ENCODE measurements at places on chromosomes 12 and 14. TPM values are rescaled to one million over a fixed set of nuclear protein-coding genes. Genes with fewer than 3 reads are reported as not detected.
A peak's percentile ranks its signal among the peaks of the same experiment; 100 is the strongest.

DNA sequence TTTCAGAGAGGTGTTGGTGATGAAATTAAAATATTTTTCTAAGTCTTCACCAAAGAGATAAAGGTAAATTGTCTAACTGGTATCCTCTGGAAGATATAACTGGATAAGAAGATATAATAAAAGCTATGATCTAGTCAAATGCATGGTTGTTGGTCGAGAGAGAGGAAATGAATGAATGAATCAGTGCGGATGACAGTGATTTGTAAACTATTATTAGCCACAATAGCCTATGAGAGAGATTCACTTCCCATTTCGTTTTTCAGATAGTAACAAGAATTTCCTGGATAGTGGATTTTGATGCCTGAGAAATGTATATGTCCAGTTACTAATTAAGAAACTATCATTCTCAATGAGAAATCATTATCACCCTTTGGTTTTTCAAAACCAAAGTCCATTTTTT, 63.1 kb downstream of the HEATR5A start:
- H3K27ac ChIP-seq = no peak overlapping the region
- H3K4me1 ChIP-seq = peaks cover 11% of the 10 kb centered on the region
- H3K36me3 ChIP-seq = no peaks in the 10 kb centered on the region
- H3K27me3 ChIP-seq = no peaks in the 10 kb centered on the region
- no peak for DNase-seq

DNA sequence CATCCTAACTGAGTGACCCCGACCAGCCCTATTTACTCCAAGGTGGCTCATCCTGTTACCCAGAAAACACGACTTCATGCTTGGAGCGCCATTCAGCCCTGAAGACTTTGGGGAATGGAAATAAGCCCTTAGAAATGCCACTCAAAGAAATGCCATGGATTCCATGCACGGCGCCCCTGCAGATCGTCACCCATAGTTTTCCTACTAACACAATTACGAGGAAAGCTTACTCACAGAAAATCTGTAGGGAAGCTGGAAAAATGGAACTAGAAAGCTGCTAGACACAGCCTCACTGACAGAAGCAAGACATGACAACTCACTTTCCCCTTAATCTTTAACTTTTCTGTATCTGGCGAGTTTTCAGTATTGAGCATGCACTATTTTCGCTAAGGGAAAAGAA, 19.5 kb downstream of the NUAK1 start:
- H3K4me1 ChIP-seq = no peaks in the 10 kb centered on the region
- H3K27me3 ChIP-seq = no peaks in the 10 kb centered on the region
- H3K27ac ChIP-seq = no peak overlapping the region
- H3K36me3 ChIP-seq = no peaks in the 10 kb centered on the region

DNA sequence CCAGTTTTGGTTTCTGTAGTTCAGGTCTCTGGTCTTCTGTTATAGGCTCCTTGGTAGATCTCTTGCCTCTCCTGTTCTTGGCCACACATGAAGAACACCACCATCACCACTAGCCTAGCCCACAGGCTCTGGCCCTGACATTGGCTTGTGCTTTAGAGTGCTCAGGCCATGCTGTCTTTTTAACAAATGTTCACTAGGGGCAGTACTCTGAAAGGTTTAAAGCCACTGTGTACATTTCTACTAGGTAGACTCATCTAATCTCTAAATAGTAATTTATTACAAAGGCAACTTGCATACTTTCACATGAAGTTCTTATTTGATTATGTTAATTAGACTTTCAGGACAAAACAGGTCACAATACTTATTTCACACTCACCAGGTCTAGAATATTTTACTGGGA, 38.3 kb downstream of the PDE6H start:
- no peak overlapping the region for H3K4me3 ChIP-seq
- no peak for DNase-seq
- H3K4me1 ChIP-seq = no peaks in the 10 kb centered on the region
- H3K27me3 ChIP-seq = peaks cover 3% of the 10 kb centered on the region

DNA sequence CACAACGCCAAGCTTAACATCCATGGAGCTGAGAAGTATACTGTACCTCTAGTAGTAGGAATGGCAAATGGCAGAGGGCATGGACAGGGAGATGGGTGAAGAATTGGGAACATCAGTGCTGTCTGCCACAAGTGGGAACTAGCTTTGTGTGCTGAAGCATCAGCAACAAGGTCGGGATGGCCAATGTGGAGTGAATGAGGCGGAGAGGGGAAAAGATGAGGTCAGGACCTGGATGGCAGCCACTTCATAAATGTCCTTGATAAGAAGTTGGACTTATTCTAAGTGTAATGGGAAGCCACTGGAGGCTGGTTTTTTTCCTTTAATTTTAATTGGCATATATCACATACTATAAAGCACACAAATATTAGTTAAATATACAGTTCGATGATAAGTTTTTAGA, 21.9 kb upstream of the CLMN start:
- H3K4me1 ChIP-seq = no peaks in the 10 kb centered on the region
- H3K4me3 ChIP-seq = no peak overlapping the region
- H3K27ac ChIP-seq = no peak overlapping the region
- H3K36me3 ChIP-seq = no peaks in the 10 kb centered on the region

- H3K4me1 ChIP-seq = peaks cover 79% of the 10 kb centered on the region
- H3K27ac ChIP-seq = peak overlapping the region; percentile 66
- DNase-seq = no peak
- no peaks in the 10 kb centered on the region for H3K27me3 ChIP-seq
- no peak overlapping the region for H3K4me3 ChIP-seq
Observed at GRCh38 chr12:64680235-64680634, 69.9 kb downstream of the RASSF3 start.

- DNase-seq = no peak
- H3K36me3 ChIP-seq = no peaks in the 10 kb centered on the region
- H3K4me3 ChIP-seq = no peak overlapping the region
- H3K27me3 ChIP-seq = no peaks in the 10 kb centered on the region
- H3K4me1 ChIP-seq = peaks cover 16% of the 10 kb centered on the region
Observed at GRCh38 chr12:80087486-80088213, 11.7 kb upstream of the OTOGL start.

DNA sequence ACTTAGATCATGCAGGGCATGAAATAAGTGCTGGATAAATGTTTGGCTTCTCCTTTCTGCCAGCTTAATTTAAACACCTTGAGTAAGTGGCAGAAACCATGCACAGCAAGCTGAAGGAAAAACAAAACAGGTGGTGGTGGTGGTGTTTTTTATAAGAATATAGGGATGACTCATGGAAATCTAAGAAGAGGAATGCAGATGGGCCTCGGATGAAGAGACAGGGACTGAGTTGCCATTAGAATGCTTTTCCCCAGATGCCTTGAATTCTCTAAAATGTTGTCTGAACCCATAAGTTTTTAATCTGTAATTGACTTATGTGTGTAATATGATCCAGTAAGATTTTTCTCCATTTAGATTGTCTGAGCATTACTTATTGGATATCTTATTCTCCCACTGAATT, 93.1 kb upstream of the ZDHHC17 start:
- no peaks in the 10 kb centered on the region for H3K27me3 ChIP-seq
- no peaks in the 10 kb centered on the region for H3K36me3 ChIP-seq
- no peak overlapping the region for H3K27ac ChIP-seq
- H3K4me1 ChIP-seq = peaks cover 9% of the 10 kb centered on the region

- DNase-seq = no peak
- no peak overlapping the region for H3K27ac ChIP-seq
- H3K36me3 ChIP-seq = no peaks in the 10 kb centered on the region
- H3K4me1 ChIP-seq = no peaks in the 10 kb centered on the region
Observed at GRCh38 chr12:91988086-91988923, 157.3 kb downstream of the BTG1 start.

DNA sequence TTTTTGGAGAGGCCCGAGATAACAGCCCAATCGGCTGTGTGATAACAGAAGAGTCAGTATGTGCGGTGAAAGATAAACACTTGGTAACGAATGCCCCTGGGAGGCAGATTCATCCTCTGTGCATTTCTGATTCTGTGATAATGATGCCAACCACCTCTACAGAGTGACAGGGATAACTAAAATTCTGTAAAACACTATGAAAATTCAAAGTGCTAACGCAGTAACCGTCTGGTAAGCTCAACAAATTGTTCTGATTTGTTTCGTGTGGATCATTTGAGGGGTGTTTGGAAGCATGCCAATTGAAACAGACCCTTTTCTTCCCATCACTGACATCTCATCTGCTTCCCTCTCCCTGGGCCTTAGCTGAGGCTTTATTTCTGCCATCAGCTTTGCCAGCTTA, 76.3 kb downstream of the ESR2 start:
- no peak for DNase-seq
- peak overlapping the region; percentile 3 for H3K27ac ChIP-seq
- H3K36me3 ChIP-seq = peaks cover 51% of the 10 kb centered on the region
- H3K27me3 ChIP-seq = no peaks in the 10 kb centered on the region
- H3K4me3 ChIP-seq = no peak overlapping the region

DNA sequence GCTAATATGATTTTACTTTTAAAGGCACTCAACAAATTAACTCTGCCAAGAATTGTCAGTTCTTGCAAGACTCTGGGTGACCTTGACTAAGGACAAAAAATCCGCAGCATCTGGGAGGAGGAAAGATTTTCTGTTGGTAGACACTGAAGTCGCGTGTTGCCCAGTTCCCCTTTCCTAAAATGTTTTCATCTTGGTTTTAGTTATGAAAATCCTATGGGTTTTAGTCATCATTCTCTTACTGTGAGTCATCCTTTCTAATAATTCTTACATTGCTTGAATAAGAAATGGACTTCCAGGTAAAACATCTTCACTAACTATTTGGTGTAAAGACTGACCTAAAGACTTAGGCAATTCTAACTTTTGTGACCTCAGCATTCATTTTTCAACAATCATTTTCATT, 9.1 kb downstream of the GSG1 start:
- H3K4me1 ChIP-seq = peaks cover 38% of the 10 kb centered on the region
- no peak for DNase-seq
- no peak overlapping the region for H3K4me3 ChIP-seq
- H3K27ac ChIP-seq = no peak overlapping the region
- H3K27me3 ChIP-seq = no peaks in the 10 kb centered on the region

GRCh38 chr12:90977224-90977623, 22.2 kb upstream of the CCER1 start:
- H3K4me3 ChIP-seq = no peak overlapping the region
- no peaks in the 10 kb centered on the region for H3K27me3 ChIP-seq
- DNase-seq = no peak
- H3K36me3 ChIP-seq = no peaks in the 10 kb centered on the region

DNA sequence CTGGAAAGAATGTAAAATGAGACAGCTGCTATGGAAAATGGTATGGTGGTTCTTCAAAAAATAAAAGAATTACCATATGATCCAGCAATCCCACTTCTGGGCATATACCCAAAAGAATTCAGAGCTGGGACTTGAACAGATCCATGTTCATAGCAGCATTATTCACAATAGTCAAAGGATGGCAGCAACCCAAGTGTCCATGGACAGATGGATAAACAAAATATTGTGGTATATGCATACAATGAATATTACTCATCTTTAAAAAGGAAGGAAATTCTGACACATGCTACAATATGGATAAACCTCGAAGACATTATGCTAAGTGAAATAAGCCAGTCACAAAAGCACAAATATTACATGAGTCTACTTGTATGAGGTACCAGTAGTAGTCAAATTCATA, 9.1 kb downstream of the RAB2B start:
- H3K27me3 ChIP-seq = no peaks in the 10 kb centered on the region
- no peak overlapping the region for H3K27ac ChIP-seq
- no peaks in the 10 kb centered on the region for H3K4me1 ChIP-seq
- no peak overlapping the region for H3K4me3 ChIP-seq

GRCh38 chr12:75341873-75342272, 7.4 kb downstream of the GLIPR1L1 start:
- H3K36me3 ChIP-seq = no peaks in the 10 kb centered on the region
- no peaks in the 10 kb centered on the region for H3K27me3 ChIP-seq
- no peak overlapping the region for H3K27ac ChIP-seq
- H3K4me3 ChIP-seq = no peak overlapping the region
- H3K4me1 ChIP-seq = no peaks in the 10 kb centered on the region

GRCh38 chr14:72947366-72948160, 21.3 kb downstream of the DCAF4 start:
- H3K36me3 ChIP-seq = peaks cover 1% of the 10 kb centered on the region
- H3K4me1 ChIP-seq = no peaks in the 10 kb centered on the region
- H3K27me3 ChIP-seq = no peaks in the 10 kb centered on the region
- no peak overlapping the region for H3K4me3 ChIP-seq

GRCh38 chr12:9809866-9810265, 17.4 kb upstream of the KLRF1 start:
- H3K4me3 ChIP-seq = no peak overlapping the region
- H3K27ac ChIP-seq = no peak overlapping the region
- peaks cover 23% of the 10 kb centered on the region for H3K4me1 ChIP-seq
- no peak for DNase-seq
- H3K36me3 ChIP-seq = no peaks in the 10 kb centered on the region

- H3K4me3 ChIP-seq = no peak overlapping the region
- no peaks in the 10 kb centered on the region for H3K27me3 ChIP-seq
- DNase-seq = no peak
- H3K4me1 ChIP-seq = no peaks in the 10 kb centered on the region
- H3K27ac ChIP-seq = no peak overlapping the region
Observed at GRCh38 chr12:68139001-68139400, 20.5 kb downstream of the IFNG start.

DNA sequence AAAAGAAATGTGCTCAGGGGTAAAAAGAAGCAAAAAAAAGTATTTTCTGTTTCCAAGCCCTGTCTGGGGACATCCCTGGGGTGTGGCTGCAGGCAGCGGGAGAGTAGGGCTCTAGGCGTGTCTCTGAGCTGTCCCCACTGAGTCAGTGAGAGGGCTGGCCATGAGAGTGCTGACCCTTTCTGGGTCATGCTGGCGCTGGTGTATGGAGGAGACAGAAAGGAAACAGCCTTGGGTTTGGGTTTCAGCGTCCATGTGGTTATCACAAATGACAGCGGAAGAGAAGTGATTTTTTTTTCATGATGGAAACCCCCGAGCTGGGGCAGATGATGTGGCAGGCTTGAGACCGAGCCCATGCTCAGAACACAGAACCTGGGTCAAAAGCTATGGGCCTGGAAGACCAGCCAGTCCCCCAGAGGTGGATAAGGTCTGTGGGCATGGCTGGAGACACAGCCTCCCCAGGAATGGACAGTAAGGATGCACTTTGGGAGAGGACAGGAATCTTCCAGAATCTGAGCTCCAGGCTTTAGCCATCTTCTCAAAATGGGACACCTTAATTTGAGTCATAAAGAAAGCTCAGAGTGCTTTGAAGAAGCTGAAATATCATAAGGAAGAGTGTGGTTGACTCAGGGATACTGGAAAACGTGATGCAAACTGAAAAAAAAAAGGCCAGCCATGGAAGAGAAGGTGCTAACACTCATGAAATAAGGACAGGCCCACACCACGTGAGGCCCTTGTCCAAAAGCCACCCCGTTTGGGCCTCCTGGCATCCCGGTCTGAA, 36.2 kb downstream of the SYNE3 start:
- H3K27me3 ChIP-seq = no peaks in the 10 kb centered on the region
- H3K27ac ChIP-seq = peak overlapping the region; percentile 75
- H3K36me3 ChIP-seq = peaks cover 28% of the 10 kb centered on the region
- H3K4me1 ChIP-seq = peaks cover 55% of the 10 kb centered on the region

GRCh38 chr14:74608959-74609611, 3.0 kb downstream of the LTBP2 start:
- no peak overlapping the region for H3K4me3 ChIP-seq
- peaks cover 26% of the 10 kb centered on the region for H3K4me1 ChIP-seq
- no peaks in the 10 kb centered on the region for H3K27me3 ChIP-seq
- peak; percentile 90 for DNase-seq

CCER1 gene
- not detected for total RNA-seq

KCNA5 gene
- total RNA-seq = 0.27 TPM

TMBIM6 gene
- total RNA-seq = 336 TPM

ST8SIA1 gene
- not detected for total RNA-seq

SLC17A8 gene
- total RNA-seq = not detected

KRT3 gene
- not detected for total RNA-seq

TAS2R31 gene
- 5.7 TPM for total RNA-seq

EMP1 gene
- total RNA-seq = 0.64 TPM

SALL2 gene
- total RNA-seq = 2.5 TPM
